ENCODE measurements at places on chromosomes 11 and 22.

DNA sequence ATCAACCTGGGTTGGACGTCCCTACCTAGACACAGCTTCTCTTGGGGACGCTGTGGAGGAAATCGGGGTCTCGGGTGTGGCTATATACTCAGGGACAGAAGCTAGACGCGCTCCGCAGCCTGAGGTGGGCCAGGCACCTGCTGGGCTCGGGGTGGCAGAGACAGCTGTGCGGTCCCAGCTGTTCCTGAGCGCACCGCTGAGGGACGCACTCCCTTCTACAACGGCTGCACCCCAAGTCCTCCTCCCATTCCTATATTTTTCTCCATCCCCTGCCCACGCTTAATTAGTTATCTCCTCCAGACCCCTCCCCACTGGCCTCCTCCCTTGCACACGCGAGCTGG, 188 bp upstream of the MTNR1B start:
- no peak for DNase-seq

GRCh38 chr22:48169227-48169626, 1406.8 kb downstream of the TBC1D22A start:
- DNase-seq = no peak

DNA sequence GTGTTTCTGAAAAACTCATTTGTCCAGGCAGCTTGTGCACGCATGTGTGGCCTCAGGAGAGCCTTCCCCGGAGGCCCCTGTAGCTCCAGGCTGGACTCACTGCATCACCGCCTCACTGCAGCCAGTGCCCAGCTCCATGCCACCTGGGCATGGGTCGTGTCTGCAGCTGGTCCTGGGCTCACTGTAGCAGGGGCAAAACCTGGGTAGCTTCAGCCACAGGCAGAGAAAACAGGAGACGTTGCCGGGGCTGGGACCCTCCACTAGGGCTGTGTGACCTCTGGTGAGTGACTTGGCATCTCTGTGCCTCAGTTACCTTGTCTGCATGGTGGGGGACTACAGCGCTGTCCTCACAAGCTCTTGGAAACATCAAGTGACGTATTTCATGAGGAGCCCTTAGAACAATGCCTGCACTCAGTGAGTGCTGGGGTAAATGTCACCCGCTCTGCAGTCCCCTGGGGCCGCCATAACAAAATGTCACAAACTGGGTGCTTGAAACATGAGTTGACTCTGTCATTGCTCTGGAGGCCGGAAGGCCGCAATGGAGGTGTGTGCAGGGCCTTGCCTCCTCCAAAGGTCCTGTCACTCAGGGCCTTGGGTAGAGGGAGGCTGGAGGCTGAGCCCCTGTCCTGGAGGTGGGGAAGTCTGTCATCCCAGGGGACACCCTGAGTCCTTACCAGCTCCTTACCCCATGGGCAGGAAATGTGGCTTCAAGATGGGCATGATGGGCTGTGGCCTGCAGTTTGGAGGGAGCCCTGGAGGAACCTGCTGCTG, 488.7 kb downstream of the TBC1D22A start:
- no peak for DNase-seq

DNA sequence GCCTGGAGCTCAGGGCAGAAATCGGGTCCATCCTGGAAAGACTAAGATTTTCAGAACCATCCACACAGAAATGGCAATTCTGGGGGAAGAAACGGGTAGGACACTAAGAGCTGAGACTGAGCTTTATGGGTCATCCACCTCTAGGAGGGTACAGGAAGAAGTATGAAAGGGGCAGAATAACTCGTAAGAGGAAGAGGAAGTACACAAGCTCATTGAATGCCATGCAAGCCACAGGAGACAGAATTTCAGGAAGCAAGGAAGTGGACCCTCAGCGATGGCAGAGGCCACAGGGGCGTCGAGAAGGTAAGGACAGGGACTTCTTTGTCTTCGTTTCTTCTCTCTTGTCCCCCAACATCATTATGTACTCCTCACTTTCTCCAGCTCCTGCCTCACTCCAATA, 169.6 kb downstream of the MAML2 start:
- no peak for DNase-seq

DNA sequence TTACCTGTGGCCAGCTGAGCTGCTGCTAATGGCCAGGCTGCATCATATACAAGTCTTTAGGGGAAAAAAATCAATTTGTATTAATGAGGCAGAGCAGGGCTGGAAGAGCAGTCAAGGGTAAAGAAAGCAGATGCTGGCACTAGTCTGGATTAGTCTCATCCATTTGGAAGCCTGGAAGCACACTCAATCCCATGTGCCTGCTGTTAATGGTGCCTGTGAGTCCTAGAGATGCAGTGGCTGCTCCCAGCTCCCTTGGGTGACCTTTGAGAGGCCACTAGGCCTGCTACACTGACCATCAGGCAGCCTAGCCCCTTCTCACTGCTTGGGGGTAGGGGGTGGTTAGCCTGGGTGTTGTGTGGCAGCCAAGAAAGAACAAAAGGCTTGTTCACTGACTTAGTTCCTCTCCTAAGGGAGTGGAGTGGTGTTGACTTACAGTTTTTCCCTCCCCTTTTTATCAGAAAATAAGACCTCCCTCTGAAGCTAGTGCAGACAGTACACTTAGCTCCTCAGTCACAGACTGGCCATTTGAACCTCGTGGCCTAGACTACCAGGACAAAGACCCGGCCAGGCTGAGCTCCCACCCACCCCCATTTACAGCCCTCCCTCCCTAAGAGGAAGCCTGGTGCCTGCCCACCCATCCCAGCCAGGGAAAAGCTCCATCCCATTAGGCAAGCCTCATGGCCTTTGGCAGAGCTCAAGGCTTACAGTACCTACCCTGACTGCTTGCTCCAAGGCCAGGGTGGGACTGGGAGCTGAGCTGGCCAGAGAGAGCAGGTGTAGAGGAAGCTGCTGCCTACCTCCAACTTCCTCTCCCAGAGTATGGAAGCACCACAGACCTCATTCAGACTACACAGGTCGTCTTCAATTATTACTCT, 7.8 kb downstream of the PIK3IP1 start:
- no peak for DNase-seq

DNA sequence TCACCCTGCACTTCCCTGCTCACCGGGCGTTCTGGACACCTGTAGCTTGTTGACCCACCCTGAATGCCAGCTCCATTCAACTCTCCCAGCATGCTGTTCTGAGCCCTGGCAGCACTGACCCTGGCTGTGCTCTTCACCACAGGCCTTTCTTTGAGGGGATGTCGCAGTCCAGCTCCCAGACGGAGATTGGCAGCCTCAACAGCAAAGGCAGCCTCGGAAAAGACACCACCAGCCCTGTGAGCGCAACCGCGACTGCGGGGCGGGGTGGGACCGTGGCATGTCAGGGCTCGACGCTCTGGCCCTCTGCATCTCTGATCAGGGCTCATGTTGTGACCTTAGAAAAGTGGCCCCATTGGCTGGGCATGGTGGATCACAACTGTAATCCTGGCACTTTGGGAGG, 47.4 kb upstream of the RAB1B start:
- DNase-seq = no peak

DNA sequence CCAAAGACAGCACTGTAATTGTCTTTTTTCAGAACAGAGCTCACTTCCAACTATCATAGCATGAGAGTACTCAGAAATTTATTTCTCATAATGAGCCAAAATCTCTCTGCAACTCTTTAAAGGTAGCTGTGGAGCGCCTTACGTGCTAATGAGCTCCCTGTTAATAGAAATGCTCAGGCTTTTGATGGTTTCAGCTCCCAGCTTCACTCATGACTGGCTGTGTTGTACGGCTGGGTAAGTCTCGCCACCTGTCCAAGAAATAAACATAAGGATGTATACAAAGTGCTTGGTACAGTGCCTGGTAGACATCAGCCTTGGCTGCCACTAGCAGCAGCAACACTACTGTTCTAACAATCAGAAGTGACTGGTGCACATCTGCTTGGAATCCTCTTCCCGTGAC, 109.4 kb downstream of the LDLRAD3 start:
- DNase-seq = no peak

- DNase-seq = no peak
Observed at GRCh38 chr11:78310500-78310909, 107.1 kb downstream of the GAB2 start.

- no peak for DNase-seq
Observed at GRCh38 chr11:119460097-119460496, 37.1 kb upstream of the THY1 start.

DNA sequence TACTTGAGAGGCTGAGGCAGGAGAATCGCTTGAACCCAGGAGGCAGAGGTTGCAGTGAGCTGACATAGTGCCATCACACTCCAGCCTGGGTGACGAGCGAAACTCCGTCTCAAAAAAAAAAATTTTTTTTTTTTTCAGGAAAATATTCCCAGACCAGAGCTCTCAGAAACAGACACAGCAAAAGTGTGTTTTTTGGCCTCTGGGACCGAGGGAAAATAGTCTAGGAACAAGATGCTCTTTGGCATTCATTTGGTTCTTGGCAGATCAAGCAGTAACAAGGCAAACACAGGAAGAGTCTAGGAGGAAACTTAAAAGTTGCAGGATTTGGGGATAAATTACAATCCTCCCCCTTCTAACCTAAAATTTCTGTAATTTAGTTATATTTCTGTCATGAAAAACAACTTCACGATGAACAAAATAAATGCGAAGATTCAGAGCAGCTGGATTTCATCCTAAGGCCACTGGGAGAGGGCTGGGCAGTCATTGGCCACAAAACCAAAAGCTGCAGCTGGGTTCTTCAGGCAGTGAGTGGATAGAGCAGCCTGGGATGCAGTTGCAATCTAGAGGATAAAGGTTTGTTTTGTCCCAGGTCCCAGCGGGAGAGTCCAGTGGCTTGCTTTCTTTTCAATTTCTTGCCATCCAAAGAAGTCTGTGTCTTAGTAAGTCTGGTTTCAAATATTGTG, 19.7 kb downstream of the ATG16L2 start:
- no peak for DNase-seq

DNA sequence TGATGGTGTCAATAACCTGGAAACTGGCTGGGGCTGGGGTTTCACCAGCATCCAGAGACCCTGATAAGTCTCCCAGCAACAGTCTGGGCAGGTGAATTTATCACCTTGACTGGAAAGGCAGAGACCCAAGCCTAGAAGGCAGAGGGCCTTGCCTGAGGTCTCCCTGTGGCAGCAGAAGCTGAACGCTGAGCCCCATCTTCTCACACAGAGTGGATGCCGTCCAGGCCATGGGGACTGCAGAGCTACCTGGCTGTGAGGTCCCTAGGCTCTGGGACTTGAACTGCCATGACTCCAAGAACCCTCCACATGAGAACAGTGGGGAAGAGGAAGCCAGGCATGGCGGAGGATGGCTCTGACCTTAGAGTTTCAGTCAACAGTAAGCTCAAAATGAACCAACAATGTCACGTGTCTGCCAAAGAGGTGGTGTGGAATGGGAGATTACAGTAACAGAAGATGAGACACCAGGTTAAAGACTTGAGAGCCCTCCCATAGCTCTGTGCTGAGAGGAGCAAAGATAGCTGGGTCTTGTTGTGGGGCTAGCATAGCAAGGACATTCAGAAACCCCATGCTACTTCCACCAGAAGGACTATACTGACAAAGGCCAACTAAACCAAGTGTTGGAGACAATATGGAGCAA, 79.1 kb upstream of the LINC01488 start:
- no peak for DNase-seq

GRCh38 chr11:14022251-14022650, 59.7 kb downstream of the SPON1 start:
- no peak for DNase-seq

DNA sequence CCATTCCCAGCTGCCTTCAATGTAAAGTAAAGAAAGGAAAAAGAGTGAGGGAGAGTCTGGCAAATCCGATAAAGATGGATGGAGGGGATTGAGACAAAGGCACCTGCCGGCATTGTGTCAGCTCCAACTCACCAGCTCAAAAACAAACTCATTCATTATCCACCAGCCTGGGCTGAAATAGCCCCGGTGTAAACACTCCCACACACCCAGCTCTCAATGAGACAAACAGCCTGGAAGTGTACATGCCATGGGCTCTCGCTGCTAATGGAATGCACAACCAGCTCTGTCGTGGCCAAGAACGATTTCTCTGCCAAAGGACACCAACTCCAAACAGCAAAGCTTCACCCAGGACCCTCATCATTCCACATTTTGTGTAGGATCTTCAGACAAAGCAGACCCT, 89.3 kb upstream of the OPCML start:
- no peak for DNase-seq

- peak; percentile 56 for DNase-seq
Observed at GRCh38 chr11:77411717-77412441, 62.0 kb downstream of the PAK1 start.

DNA sequence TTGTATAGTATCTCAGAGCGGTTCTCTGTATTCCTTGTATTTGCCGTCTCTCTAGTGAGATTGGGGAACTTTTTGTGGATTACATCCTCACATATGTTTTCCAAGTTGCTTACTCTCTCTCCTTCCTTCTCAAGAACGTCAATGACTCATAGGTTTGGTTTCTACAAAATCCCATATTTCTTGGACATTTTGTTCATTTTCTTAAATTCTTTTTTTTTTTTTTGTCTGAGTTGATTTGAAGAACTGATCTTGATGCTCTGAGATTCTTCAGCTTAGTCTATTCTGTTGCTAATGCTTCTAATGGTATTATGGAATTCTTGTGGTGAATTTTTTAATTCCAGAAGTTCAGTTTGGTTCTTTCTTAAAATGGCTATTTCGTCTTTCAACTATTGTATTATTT, 28.4 kb upstream of the SLN start:
- no peak for DNase-seq

GRCh38 chr11:31783252-31783651, 27.9 kb downstream of the PAX6 start:
- no peak for DNase-seq

- peak; percentile 4 for DNase-seq
Observed at GRCh38 chr22:31526270-31526669, 29.9 kb downstream of the SFI1 start.

GRCh38 chr11:15342163-15342562, 227.4 kb downstream of the INSC start:
- no peak for DNase-seq

- no peak for DNase-seq
Observed at GRCh38 chr11:134181707-134182106, 42.1 kb downstream of the NCAPD3 start.

GRCh38 chr11:73203790-73204189, 14.3 kb upstream of the P2RY2 start:
- no peak for DNase-seq

GRCh38 chr11:94148189-94148588, 19.5 kb downstream of the PANX1 start:
- no peak for DNase-seq

GRCh38 chr11:128497776-128498095, 89.6 kb downstream of the ETS1 start:
- DNase-seq = no peak

DNA sequence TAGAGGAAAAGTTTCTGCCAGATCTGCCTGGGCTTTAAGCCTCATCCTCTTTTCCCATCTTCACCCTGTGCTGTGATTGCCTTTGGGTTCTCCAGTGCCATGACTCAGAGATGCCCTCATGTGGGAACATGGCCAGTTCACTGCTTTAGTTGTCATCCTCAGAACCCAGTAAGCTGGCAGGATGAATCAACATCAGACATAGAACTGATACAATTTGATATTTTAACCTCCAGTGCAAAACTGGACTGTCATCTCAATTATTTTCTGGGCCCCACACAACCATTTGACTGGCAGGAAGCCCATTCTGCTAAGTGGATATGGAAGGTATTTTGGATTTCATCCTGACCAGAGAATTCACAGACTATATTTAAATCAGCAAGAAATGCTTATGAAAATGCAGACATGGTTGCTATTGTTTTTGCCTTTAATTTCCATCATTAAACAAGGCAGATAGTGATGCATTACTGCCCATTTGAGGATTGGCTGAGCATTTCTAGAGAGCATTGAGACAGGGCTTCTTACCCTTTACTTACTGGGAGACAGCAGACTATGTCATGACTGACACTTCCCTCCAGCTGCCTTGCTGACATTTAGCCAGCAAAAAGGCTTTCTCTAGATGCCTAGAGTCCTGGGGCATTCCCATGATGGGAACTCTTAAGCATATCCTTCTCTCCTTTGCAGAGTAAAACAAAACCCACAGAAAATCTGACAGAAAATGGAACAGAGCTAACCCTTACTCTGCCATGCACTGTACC, 327.1 kb upstream of the MTNR1B start:
- no peak for DNase-seq

Measured in activated naive CD8-positive, alpha-beta T cell treated with anti-CD3 and anti-CD28 coated beads, Interleukin-2, amount 50 U/mL, for 16 hours (primary cell).